Fibroblast of villous mesenchyme (primary cell): ENCODE measurements at places on chromosomes 12 and 14. TPM values are rescaled to one million over a fixed set of nuclear protein-coding genes. Genes with fewer than 3 reads are reported as not detected.

The TDRD9 gene
- 0.32 and 0.86 TPM in 2 replicates for total RNA-seq

The TOMM20L gene
- total RNA-seq = not detected in 2 replicates

The GARIN6 gene
- total RNA-seq = not detected in 2 replicates

The SMCO2 gene
- total RNA-seq = under 0.01 TPM in 1 of 2 replicates, not detected in the other

The MIP gene
- not detected in 2 replicates for total RNA-seq

The OR6C3 gene
- total RNA-seq = not detected in 2 replicates

The SMOC1 gene
- not detected in 2 replicates for total RNA-seq

The RXYLT1 gene
- total RNA-seq = 16.8 and 20.7 TPM in 2 replicates

The SPPL3 gene
- 8.7 and 9.5 TPM in 2 replicates for total RNA-seq

The SLC24A4 gene
- total RNA-seq = not detected in 2 replicates

The ABCB9 gene
- total RNA-seq = 12.1 and 12.9 TPM in 2 replicates

The MYO1H gene
- not detected in 2 replicates for total RNA-seq

The CLEC6A gene
- not detected in 2 replicates for total RNA-seq

The B4GALNT1 gene
- 3.0 and 5.2 TPM in 2 replicates for total RNA-seq

The LHX5 gene
- total RNA-seq = not detected in 2 replicates

The SRRM4 gene
- total RNA-seq = not detected in 2 replicates

The ARID2 gene
- 19.3 and 25.0 TPM in 2 replicates for total RNA-seq

The PYM1 gene
- 32.2 and 32.8 TPM in 2 replicates for total RNA-seq

The GUCY2C gene
- total RNA-seq = not detected in 2 replicates

The GNB3 gene
- total RNA-seq = 1.7 and 3.9 TPM in 2 replicates

The KRT2 gene
- not detected in 2 replicates for total RNA-seq

The RIPK3 gene
- total RNA-seq = 0.32 and 3.9 TPM in 2 replicates

The TAS2R30 gene
- total RNA-seq = 7.4 and 9.1 TPM in 2 replicates

The VASH1 gene
- 3.9 and 5.8 TPM in 2 replicates for total RNA-seq

The ZNF268 gene
- 19.6 and 23.3 TPM in 2 replicates for total RNA-seq

The PDE3A gene
- total RNA-seq = 3.9 and 7.1 TPM in 2 replicates

The OS9 gene
- 95.3 and 98.0 TPM in 2 replicates for total RNA-seq

The LRFN5 gene
- total RNA-seq = 0.97 and 1.7 TPM in 2 replicates

The IFI27 gene
- total RNA-seq = 51.4 and 103 TPM in 2 replicates

The OR6J1 gene
- total RNA-seq = not detected in 2 replicates

The AMHR2 gene
- total RNA-seq = not detected in 2 replicates

The E2F7 gene
- total RNA-seq = 10.4 and 17.4 TPM in 2 replicates

The NCKAP5L gene
- 30.9 and 34.1 TPM in 2 replicates for total RNA-seq

The TESPA1 gene
- total RNA-seq = not detected in 2 replicates

The ALDH2 gene
- 6.8 and 13.4 TPM in 2 replicates for total RNA-seq

The HOXC10 gene
- 0.43 and 5.2 TPM in 2 replicates for total RNA-seq

The EPYC gene
- not detected in 2 replicates for total RNA-seq

The AP5M1 gene
- 18.7 and 44.9 TPM in 2 replicates for total RNA-seq

The KRT85 gene
- total RNA-seq = not detected in 2 replicates

The VAMP1 gene
- 3.2 and 13.4 TPM in 2 replicates for total RNA-seq

The GDF3 gene
- not detected in 2 replicates for total RNA-seq
